ENCODE measurements at places on chromosomes 6 and 20.

DNA sequence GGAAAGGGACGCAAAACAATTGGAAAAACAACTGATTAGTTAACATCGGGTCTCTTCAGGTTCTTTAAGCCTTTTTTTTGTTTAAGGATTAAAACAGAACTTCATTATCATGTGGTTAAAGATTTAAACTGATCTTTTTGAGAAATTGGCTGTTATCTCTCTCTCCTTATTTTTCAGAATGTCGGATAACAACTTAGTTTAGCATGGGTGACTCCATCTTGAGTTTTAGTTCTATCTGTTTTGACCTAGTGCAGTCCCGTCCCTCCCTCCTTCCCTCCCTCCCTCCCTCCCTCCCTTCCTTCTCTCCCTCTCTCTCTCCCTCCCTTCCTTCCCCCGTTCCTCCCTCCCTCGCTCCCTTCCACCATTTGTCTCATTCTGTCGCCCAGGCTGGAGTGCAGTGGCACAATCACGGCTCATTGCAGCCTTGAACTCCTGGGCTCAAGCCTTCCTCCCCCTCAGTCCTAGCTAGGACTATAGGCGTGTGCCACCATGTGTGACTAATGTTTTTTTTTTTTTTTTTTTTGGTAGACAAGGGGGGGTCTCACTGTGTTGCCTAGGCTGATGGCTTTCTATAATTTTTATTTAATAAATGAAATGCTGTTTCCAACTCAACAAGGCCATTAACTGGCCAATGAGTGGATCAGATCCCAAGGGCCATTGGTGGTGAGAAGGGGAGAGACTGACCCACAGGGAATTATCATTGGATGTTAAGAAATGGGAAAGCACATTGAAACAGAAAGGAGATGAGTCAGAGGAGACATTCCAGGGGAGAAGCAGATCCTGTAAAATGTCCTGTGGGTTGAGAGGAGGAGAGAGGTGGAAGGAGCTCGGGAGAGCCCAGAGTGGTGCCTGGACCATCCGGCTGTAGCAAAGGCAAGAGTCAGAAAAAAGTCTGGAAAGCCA is 13.6 kb downstream of the BAK1 start:
- DNase-seq = no peak

DNA sequence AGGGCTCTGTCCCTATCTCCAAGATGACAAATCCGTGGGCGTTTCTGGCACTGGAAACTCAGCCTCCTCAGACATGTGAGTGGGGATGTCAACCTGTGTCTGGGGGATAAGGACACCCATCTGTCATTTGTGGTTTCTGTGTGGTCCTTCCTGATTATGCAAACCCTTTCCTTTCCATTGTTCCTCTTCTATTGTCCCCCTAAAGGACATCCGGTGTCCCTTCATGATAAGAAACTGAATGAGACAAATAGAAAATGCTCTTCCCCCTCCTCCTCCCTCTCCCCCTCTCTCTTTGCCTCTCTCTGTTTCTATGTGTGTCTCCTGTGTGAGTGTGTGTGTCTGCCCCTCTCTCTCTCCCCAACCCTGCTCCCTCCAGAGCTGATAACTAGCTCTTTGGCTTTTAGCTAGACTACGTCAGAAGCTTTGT is 11.5 kb upstream of the GLP1R start:
- DNase-seq = no peak

DNA sequence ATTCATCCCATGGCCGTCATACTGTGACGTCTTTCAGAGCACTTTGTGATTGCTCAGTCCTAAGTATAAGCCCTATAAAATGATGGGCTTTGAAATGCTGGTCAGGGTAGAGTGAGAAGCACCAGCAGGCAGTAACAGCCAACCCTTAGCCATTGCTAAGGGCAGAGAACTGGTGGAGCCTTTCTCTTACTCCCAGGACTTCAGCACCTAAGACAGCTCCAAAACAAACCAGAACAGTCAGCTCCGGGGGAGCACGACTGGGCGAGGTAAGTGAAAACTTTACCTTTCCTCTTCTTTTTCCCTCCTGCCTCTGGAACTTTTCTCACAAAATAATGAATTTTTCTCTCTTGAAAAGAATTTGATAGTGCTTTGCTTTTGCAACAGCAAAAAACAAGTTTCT is at the start of gene VIP:
VIP (plus strand) TSS at position 104 of the 400 bp plus-strand sequence. CDS start 1,381 bp downstream, outside the sequence.
- DNase-seq = no peak

DNA sequence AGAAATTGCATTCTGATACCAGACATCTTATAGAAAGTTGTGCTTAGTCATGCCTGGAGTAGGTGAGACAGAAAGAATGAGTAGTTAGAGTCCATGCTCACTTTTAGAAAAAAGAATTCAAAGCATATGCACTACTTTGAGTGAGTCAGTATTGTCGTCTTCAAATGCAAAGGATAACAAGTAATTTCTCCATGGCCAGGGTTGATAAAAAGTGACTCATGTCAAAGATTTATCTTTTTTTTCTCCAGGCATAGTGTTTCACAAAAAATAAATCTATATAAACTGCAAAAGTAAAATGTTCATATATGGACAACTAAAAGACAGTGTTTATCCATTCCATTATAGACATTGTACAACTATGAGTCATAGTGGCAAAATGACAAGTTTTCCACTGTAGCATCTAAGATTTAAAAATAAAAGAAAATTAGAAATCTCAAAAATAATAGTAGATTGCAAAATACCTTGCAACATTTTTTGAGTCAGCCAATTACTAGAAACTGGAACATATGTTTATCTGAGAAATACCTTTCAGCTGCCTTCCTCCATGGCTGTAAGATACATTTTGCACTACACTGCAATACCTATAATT is 329.6 kb downstream of the GRIK2 start:
- no peak for DNase-seq

All from MV-4-11 (cell line).